ENCODE measurements at places on chromosomes 7 and 10.

GRCh38 chr7:120933475-120933874, 17.1 kb upstream of the ING3 start:
- no peaks in the 10 kb centered on the region for H3K27me3 ChIP-seq
- H3K4me1 ChIP-seq: no peaks in the 10 kb centered on the region
- no peak overlapping the region for H3K4me3 ChIP-seq
- no peaks in the 10 kb centered on the region for H3K36me3 ChIP-seq

DNA sequence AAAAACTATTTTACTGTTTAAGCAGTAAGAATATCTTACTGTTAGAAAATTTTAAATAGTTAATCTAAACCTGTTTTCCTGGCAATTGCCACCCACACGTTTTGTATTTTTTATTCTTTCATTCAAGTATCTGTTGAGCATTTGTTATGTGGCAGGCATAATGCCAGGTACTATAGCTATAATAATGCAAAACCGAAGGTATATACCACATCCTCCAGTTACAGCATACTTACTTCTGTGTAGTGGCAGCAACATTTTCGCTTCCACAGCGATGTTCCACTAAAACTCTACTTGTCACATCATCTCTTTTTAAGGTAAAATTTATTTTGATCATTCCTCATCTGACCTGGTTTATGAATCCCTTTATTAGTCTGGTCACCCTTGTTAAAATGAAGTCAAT, 30.0 kb downstream of the WASL start:
- no peak overlapping the region for H3K4me3 ChIP-seq
- no peak overlapping the region for H3K27ac ChIP-seq
- H3K27me3 ChIP-seq: no peaks in the 10 kb centered on the region

- peak; percentile 29 for DNase-seq
- no peaks in the 10 kb centered on the region for H3K4me1 ChIP-seq
- H3K36me3 ChIP-seq: no peaks in the 10 kb centered on the region
- no peak overlapping the region for H3K4me3 ChIP-seq
- peaks cover 3% of the 10 kb centered on the region for H3K27me3 ChIP-seq
- no peak overlapping the region for H3K27ac ChIP-seq
Measured at GRCh38 chr7:142327628-142328405, 70.0 kb upstream of the PRSS58 start.

DNA sequence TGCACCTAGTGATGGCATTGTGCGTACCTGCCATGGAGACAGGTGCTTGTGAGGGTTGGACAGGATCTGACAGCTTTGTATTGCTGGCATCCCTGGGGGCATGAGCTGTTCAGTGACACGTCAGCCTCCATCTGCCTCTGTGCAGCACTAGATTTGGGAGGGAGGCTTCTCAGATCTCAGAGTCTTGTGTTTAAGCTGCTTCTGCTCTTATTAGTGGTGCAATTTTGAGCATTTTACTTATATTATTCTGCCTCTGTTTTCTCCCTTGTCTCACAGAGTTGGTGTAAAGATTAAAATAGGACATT, 5.1 kb downstream of the ARHGAP22 start:
- no peaks in the 10 kb centered on the region for H3K27me3 ChIP-seq
- H3K4me3 ChIP-seq: no peak overlapping the region
- peak overlapping the region; percentile 48 for H3K27ac ChIP-seq

DNA sequence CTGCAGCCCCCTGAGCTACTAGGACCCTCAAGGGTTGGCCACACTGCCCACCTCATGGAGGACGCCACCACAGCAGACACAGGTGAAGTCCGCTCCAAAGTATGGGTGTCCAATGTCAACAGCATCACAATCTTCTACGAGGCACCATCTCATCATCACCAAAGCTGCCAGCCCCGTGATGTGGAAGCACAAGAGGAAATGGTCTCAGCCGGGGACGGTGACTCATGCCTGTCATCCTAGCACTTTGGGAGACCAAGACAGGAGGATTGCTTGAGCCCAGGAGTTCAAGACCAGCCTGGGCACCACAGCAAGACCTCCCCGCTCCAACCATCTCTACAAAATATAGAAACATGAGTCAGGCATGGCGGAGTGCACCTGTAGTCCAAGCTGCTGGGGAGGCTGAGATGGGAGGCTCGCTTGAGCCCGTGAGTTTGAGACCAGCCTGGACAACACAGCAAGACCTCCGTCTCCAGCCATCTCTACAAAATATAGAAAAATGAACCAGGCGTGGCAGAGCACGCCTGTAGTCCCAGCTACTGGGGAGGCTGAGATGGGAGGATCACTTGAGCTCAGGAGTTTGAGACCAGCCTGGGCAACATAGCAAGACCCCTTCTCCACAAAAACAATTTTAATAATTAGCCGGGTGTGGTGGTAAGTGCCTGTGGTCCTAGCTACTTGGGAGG, 48.8 kb upstream of the MYL10 start:
- peaks cover 37% of the 10 kb centered on the region for H3K4me1 ChIP-seq
- no peaks in the 10 kb centered on the region for H3K36me3 ChIP-seq

DNA sequence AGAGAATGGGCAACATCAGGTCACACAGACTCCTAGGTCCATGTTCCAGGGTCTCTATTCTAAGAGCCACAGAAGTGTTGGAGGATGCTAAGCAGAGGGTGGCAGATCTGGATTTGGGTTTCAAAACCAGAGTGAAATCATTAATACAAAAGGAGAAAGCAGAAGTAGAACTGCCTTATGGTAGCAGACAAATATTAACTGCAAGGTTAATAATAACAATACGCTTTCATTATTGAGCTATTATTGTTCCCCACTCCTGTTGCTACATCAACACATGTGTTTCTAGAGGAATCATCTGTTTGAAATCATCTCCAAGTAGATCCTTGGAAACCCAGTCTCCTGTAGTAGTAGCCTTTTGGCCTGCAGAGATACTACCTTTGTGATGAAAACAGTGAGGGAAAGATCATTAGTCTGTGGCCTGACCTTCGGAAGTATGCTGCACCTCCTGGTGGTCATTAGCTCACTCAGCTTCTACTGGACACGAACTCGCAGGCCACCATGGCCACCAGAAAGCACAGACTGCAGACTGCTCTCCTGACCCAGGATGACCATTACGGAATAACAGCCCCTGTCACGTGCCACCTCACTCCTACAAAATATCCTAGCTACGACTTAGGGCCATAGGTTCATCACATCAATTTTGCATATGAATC, 84.6 kb downstream of the XPNPEP1 start:
- no peak overlapping the region for H3K27ac ChIP-seq
- H3K36me3 ChIP-seq: no peaks in the 10 kb centered on the region

GRCh38 chr10:132591166-132591971, 53.8 kb downstream of the INPP5A start:
- DNase-seq: peak; percentile 96
- H3K4me3 ChIP-seq: no peak overlapping the region
- H3K27ac ChIP-seq: no peak overlapping the region

DNA sequence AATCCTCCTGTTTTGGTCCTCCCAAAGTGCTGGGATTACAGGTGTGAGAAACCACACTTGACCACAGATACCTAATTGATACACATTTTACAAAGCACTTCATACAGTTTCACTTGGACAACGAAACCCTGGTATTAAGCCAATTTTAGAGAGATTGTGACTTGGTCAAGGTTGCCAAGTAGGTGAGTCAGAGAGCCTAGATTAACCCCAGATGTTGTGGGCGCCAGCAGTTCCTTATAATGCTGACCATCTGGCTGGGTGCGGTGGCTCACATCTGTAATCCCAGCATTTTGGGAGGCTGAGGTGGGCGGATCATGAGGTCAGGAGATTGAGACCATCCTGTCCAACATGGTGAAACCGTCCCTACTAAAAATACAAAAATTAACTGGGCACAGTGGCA, 4.9 kb upstream of the PHKG1 start:
- no peak overlapping the region for H3K4me3 ChIP-seq
- DNase-seq: no peak
- no peaks in the 10 kb centered on the region for H3K27me3 ChIP-seq
- H3K27ac ChIP-seq: no peak overlapping the region
- H3K4me1 ChIP-seq: peaks cover 9% of the 10 kb centered on the region

Measured in osteoblast (primary cell).